ENCODE measurements at places on chromosomes 7 and 10.
A peak's percentile ranks its signal among the peaks of the same experiment; 100 is the strongest.

DNA sequence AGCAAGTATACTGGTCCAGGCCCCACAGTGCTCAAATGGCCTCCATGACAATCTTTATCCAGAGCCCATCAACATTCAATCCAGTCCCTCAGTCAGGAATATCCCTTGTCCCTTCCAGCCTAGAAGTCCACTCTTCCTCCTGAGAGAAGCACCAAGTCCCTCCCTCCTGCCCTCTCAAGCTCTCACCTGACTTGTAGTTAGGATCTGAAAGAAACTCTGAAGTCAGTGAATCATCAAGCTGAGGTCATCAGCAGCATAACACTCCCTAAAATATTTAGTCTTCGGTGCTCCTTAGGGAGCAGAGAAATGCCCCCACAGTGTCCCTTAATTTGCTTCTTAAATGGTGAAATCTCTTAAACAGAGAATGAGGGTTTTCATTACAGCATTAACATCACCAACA lies 31.0 kb downstream of the GRM8 start:
- no peak for ATAC-seq

GRCh38 chr7:136134503-136134902 lies 157.3 kb upstream of the MTPN start:
- no peak for ATAC-seq

- ATAC-seq = peak; percentile 82
Measured at GRCh38 chr10:13776861-13777311, 190.1 kb downstream of the PRPF18 start.

DNA sequence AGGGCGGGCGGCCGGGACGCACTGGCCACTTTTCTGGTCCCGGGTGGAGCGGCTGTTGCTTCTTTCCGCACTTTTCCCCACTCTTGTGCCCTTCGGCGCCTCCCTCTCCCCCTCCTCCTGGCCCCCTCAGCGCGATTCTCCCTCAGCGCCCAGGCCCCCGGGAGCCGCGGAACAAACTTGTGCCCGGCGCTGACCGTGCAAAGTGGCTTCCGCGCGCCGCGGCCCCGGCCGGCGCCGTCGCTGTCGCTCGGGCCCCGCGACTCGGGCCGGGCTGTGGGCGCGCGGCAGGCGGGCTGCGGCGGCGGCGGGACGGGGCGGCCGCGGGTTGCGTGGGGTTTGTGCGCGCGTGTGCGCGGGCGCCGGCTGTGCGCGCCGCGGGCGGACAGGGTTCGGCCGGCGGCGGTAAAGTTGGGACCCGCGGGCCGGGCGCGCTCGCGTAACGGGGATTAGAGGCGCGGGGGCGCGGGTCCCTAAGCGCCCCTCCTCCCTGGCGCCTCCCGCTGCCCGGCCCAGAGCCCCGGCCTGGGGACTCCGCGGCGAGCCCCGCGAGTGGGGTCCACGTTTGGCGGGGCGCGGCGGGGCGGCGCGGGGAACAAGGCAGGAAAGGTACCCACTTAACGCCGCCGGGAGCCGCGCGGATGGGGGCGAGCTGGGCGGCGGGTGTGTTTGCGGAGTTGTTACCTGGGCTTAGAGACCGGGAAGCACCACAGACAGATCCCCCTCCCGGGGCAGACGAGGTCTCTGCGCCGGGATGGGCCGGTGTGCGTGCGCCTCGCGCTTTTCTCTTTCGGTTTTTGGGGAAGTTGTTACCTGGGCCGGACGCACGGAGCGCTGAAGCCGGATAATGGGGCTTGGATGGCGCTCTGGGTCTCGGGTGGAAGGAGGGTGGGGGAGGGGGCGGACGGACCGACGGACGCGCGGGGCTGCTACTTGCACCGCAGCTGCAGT lies 860 bp downstream of the ZEB1 start:
- no peak for ATAC-seq

DNA sequence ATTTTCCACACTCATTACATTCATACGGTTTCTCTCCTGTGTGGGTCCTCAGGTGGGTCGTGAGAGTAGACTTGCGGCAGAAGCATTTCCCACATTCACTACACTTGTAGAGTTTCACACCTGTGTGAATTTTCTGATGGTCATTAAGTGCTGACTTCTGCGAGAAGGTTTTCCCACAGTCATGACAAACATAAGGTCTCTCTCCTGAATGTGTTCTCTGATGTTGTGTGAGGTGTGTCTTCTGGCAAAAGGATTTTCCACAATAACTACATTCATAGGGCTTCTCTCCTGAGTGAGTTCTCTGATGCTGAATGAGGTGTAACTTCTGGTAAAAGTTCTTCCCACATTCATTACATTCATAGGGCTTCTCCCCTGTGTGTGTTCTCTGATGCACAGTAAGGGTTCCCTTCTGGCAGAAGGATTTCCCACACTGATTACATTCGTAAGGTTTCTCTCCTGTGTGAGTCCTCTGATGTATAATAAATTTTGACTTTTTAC lies 15.1 kb downstream of the ZNF12 start:
- ATAC-seq = no peak
